ENCODE measurements at places on chromosomes 12 and 14.

- DNase-seq, result no peak
Measured at GRCh38 chr14:89377544-89377943, 39.5 kb downstream of the FOXN3 start.

GRCh38 chr14:72744416-72745120 is 149.3 kb downstream of the DPF3 start:
- no peak for DNase-seq

DNA sequence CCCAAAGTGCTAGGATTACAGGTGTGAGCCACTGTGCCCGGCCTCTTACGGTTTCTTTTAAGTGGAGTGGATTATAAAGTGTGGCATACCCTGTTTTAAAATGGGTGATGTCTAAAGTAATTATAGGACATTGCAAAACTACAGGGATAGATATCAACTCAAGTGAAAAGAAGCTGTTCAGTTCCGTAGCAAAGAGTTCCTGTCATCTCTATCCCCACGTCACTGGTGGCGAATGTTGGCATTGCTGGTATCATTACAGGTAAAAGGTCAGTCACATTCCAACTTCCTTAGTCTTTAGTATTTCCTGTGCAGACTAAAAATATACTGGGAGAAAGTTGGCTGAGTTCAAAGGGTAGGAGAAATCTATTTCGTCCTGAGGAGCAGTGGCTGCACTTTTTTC is 95.6 kb upstream of the SLC38A2 start:
- DNase-seq, result no peak

- DNase-seq, result no peak
Measured at GRCh38 chr12:32504591-32504990, 105.2 kb downstream of the FGD4 start.

All from AG08395 (cell line).